ENCODE measurements at places on chromosomes 11 and 22. TPM values are rescaled to one million over a fixed set of nuclear protein-coding genes. Genes with fewer than 3 reads are reported as not detected.

The OR5M3 gene
- total RNA-seq, result not detected

The TMEM121B gene
- 0.33 TPM for total RNA-seq

The SMIM35 gene
- total RNA-seq, result not detected

The POLR2L gene
- 256 TPM for total RNA-seq

The HORMAD2 gene
- total RNA-seq, result 0.51 TPM

The HEPHL1 gene
- total RNA-seq, result not detected

The KRTAP5-9 gene
- 0.33 TPM for total RNA-seq

The BEST1 gene
- total RNA-seq, result 0.51 TPM

The CD3E gene
- total RNA-seq, result not detected

The MUC6 gene
- not detected for total RNA-seq

The SLC35F2 gene
- 50.4 TPM for total RNA-seq

The SPA17 gene
- total RNA-seq, result 4.2 TPM

The CHEK1 gene
- total RNA-seq, result 11.4 TPM

The GGTLC2 gene
- total RNA-seq, result not detected

The MYBPC3 gene
- not detected for total RNA-seq

The FAM118A gene
- total RNA-seq, result 7.6 TPM

The PAMR1 gene
- total RNA-seq, result 10.0 TPM

The KCNC1 gene
- total RNA-seq, result not detected

The AMOTL1 gene
- 29.7 TPM for total RNA-seq

The MRGPRE gene
- total RNA-seq, result not detected

The MS4A3 gene
- not detected for total RNA-seq

The EFCAB6 gene
- 0.25 TPM for total RNA-seq

The IGF2 gene
- total RNA-seq, result 24.9 TPM

The MCAM gene
- total RNA-seq, result 304 TPM

The TECTA gene
- under 0.01 TPM for total RNA-seq

The FAM180B gene
- total RNA-seq, result not detected

The TBX10 gene
- not detected for total RNA-seq

The VSIG10L2 gene
- total RNA-seq, result not detected

The C11orf65 gene
- 1.6 TPM for total RNA-seq

The OOSP4A gene
- not detected for total RNA-seq

The CFAP300 gene
- total RNA-seq, result 2.5 TPM

The NNMT gene
- total RNA-seq, result 719 TPM

The OVCH2 gene
- not detected for total RNA-seq

The MS4A6A gene
- not detected for total RNA-seq

The IL17REL gene
- 0.25 TPM for total RNA-seq

The CDCA5 gene
- total RNA-seq, result 2.8 TPM

The MPPED1 gene
- not detected for total RNA-seq

The RPS19BP1 gene
- total RNA-seq, result 92.7 TPM

The SCO2 gene
- total RNA-seq, result 0.33 TPM

The LARGE2 gene
- 0.25 TPM for total RNA-seq

The FADS2 gene
- 312 TPM for total RNA-seq

The C11orf42 gene
- not detected for total RNA-seq

The FKBP2 gene
- 85.3 TPM for total RNA-seq

The SGSM1 gene
- under 0.01 TPM for total RNA-seq

The CCDC116 gene
- total RNA-seq, result 0.13 TPM

The MIOX gene
- total RNA-seq, result 0.33 TPM

The SAA4 gene
- 0.33 TPM for total RNA-seq

The OR52I1 gene
- not detected for total RNA-seq

The HDHD5 gene
- 45.6 TPM for total RNA-seq

The OR5P2 gene
- total RNA-seq, result not detected
